ENCODE measurements at places on chromosomes 16 and 17.
A peak's percentile ranks its signal among the peaks of the same experiment; 100 is the strongest.

GRCh38 chr17:49012769-49013255 is 15.6 kb downstream of the IGF2BP1 start:
- peak; percentile 34 for DNase-seq

GRCh38 chr16:65012357-65012756 is 109.5 kb downstream of the CDH11 start:
- no peak for DNase-seq

DNA sequence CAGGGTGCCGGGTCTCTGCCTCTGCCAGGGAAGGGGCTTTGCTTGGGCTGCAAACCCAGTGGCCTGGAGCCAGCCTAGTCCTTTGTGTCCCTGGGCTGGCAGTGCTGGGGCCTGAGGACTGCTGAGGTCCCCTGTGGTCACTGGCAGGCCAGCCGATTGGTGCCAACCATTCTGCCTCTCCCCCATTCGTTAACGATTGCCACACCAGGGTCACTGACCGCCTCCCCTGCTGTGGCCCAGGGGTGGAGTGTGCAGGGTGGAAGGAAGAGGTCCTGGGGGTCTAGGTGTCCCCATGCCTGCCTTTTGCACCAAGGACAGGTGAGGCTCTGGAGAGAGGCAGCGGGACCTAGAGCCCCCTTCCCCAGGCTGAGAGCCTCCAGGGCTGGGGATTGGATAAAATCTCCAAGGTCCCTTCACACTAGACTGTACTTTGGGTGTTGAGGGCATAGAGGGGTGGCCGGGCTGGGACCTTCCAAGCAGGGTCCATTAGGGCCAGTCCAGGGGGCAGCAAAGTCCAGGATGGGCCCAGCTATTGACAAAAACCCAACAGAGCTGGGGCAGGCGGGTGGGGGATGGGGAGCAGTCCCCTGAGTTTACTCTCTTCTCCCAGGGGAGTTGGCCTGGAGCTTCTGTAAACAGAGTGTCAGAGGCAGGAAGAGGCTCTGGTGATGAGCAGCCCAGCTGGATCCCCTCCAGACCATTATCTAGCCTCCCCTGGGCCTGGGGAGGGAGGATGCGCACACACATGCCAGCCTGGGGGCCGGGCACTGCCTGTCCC is 1.1 kb downstream of the VASN start:
- no peak for DNase-seq

GRCh38 chr16:74649839-74650504 is 16.7 kb downstream of the RFWD3 start:
- DNase-seq: no peak

GRCh38 chr17:74190807-74191406 is 12.6 kb upstream of the RPL38 start:
- DNase-seq: no peak

- DNase-seq: no peak
Measured at GRCh38 chr17:69608808-69609472, 194.4 kb downstream of the MAP2K6 start.
